Stimulated activated CD8-positive, alpha-beta memory T cell treated with anti-CD3 and anti-CD28 coated beads, Interleukin-7, amount 100 ng/mL, for 24 hours (primary cell): ENCODE measurements at places on chromosomes 7 and 10.

- no peak for DNase-seq
Measured at GRCh38 chr10:31886885-31887284, 41.7 kb downstream of the ARHGAP12 start.

DNA sequence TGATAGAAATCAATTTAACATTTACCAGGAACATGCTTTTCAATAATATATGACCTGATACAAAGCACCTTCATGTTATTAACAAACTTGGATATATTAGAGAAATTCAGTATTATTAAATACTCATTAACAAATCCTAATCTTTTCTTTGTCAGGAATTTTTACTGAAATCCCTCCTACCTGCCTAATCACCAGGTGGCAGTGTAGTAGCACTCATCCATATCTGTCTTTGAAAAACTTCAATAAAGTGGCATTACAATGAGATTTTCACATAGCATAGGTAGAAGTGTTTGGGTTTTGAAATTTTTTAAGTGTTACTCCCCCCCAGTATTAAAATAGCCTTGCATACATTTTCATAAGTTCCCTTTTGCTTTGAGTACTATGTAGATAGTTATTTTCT lies 1246.6 kb upstream of the LRRN3 start:
- DNase-seq: no peak

DNA sequence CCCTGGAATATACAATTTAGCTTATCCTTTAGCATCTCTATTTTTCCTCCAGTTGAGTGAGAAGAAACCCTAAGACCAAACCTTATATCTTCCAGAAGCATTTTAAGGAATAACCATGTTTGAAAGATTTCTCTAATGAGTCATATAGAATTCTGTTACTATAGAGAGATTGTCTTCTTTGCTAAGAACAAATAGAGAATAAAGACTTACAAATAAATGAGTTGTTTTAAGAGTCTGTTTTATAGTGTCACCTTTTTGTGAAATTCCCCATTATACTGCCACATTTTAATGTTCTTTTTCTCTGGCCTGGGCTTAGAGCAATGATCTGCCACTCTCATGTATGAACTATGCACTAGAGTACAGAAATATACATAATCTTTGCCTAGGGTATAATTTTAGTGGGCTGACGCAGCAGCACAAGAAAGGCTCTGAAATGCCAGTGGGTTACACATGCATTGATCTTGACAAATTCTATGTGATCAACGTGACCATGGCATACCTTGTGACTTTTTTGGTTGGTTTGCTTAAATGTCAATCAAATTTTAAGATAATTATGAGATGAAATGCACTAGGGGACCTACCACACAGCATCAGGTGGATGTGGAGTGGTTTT lies 145.1 kb upstream of the MKLN1 start:
- DNase-seq: no peak

DNA sequence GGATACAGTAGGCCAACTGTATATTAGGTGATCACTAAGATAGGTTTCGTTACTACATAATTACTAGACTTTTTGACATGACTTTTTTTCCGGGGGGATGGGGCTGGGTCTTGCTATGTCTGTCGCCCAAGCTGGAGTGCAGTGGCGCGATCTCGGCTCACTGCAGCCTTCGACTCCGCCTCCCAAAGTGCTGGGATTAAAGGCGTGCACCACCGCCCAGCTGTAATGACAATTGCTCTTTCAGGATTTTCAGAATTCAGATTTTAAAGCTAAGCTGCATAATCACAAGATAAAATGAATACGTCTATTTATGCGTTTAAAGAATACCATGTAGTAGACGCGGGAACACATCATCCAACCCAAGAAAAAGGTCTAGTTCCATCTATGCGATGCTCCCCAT lies 982 bp downstream of the IDI1 start:
- no peak for DNase-seq

- DNase-seq: no peak
Measured at GRCh38 chr10:130432271-130432670, 296.1 kb downstream of the GLRX3 start.

DNA sequence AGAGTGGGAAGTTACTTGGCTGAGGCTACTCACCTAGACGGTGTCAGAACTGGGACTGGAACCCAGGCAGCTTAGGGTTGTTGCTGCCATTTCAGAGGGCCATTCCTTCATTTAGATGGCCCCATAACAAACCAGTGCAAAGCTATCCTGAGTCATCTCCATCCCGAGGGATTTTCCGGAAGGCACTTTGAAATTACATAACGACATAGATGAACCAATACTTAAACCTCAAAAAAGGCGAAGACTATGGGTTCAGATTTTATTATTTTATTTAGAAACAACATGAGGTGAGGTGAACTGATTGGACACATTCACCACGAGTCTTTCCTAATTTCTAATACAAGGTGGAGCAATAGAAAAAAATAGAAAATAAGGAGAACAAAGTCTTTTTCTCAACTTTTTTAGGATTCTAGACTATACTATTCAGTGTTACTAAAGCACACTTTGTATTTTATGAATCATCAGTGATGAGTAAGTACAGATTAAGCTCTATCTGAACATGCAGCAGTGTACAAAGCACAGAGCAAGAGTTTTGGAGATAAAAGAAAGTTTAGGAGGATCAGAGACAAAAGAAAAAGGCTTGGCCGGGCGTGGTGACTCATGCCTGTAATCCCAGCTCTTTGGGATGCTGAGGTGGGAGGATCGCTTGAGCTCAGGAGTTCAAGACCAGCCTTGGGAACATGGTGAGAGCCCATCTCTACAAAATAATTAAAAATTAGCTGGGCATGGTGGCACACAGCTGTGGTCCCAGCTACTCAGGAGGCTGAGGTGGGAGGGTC lies 79.5 kb upstream of the SVIL start:
- DNase-seq: no peak

- DNase-seq: no peak
Measured at GRCh38 chr10:120420421-120420820, 36.6 kb upstream of the PLPP4 start.
